ENCODE measurements at places on chromosomes 7 and 10. TPM values are rescaled to one million over a fixed set of nuclear protein-coding genes. Genes with fewer than 3 reads are reported as not detected.

Gene ECHDC3
- total RNA-seq = 94.6 TPM

Gene HOXA1
- not detected for total RNA-seq

DNA sequence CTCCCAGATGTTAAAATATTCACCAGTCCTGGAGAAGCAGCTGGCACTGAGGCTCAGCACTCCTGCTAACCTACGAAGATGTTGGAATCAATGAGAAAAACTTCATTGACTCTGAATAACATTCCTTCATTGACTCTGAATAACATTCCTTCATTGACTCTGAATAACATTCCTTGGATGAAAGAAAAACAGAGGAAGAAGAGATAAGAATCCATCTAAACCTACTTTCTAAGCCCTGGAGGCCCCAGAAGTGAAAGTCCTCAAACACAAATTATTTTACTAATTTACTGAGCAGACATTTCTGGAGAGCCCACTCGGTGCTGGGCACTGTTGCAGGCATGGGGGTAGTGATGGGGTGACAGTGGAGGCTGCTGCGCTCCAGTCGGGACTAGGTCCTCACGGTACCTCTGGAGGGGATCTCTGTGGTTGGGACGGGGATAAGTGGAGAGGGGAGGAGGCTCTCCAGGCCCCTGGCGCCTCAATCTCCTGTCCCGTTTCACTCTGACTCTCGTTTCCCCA lies 254.1 kb downstream of the WDR37 start:
- no peak for DNase-seq

DNA sequence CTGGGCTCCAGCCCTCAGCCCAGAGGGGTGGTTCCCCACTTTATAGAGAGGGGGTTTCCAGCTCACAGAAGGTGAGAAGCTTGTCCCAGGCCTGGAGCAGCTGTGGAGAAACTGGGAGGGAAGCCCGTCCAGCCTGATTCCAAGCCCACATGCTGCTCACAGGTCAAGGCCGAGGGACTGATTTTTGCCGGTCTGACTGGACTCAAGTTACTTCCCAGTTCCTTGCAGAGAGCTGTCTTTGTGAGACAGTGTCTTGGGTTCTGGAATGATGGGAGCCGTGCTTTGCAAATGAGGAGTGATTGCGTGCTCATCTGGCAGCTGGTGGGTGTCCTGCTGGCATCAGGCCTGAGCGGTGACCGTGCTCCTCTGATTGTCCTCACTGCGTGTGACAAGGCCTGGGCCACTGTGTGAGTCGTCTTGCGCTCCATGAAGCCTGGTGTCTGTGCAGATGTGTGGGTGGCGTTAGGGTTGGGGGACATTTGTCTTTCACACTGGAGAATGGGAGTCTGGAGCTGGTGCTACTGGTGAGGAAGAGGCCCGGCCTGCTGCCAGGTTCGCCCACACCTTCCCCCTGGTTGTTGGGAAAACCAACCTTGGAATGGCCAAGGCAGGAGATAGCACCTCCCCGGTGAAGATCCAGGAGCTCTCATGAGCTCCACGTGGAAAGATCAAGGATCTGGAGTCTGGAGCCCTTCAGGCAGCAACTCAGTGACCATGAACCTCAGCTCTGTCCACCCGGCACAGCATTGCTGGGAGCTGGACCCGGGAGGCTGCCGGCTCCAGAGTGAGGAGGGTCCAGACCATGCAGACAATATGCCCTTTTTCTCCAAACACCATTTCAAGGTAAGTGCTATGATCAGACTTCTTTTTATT lies 129.6 kb downstream of the SMURF1 start:
- DNase-seq = no peak

GRCh38 chr7:138435231-138435919 lies 24.7 kb upstream of the TRIM24 start:
- DNase-seq = no peak

Measured in left ventricle myocardium superior (tissue), 1 donor.